Hematopoietic multipotent progenitor cell treated with erythropoietin and hydrocortisone succinate and interleukin-3 and kit ligand, for 6 days (in vitro differentiated cells): ENCODE measurements at places on chromosomes 13 and 19.
A peak's percentile ranks its signal among the peaks of the same experiment; 100 is the strongest.

DNA sequence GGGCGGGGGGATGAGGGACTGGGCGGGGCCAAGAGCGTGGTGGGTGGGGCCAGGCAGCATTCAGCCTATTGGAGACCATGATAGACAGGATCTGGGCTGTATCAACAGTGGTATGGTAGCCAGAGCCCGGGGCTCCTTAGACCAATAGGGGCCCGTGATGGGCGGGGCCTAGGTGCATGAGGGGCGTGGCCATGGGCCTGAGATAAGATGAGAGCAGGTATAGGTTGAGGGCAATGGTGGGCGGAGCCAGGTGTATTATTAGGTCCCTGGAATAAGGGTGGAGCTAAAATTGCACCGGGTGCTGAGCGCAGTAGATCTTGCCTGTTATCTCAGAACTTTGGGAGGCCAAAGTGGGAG lies 5.3 kb downstream of the ABCA7 start:
- peak; percentile 92 for DNase-seq

GRCh38 chr19:22595918-22596341 lies 38.2 kb upstream of the ZNF492 start:
- DNase-seq: no peak

GRCh38 chr13:113794086-113794485 lies 35.1 kb downstream of the TMEM255B start:
- no peak for DNase-seq

GRCh38 chr13:30406779-30407416 lies 15.4 kb upstream of the UBE2L5 start:
- no peak for DNase-seq

- DNase-seq: no peak
Observed at GRCh38 chr19:419721-420515, 11.0 kb upstream of the C2CD4C start.

GRCh38 chr19:10013834-10014618 lies 743 bp downstream of the RDH8 start:
- DNase-seq: no peak

DNA sequence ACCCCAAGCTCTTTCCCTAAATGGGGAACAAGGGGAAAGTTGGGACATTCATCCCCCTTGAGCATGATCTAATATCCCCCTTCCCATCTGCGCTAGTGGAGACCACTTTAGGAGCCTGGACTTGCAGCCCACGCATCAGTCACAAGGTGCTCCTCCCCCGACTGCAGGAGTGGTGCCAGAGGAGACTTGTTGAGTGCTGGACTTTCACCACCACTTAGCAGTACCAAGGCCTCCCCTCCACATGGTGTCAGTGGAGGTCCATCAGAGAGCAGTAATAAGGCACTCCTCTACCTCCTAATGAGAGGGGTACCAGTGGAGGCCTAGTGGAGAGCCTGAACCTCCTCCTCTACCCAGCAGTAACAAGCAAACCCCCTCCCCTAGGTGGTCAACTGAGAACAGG lies 22.5 kb downstream of the CAB39L start:
- DNase-seq: peak; percentile 55

DNA sequence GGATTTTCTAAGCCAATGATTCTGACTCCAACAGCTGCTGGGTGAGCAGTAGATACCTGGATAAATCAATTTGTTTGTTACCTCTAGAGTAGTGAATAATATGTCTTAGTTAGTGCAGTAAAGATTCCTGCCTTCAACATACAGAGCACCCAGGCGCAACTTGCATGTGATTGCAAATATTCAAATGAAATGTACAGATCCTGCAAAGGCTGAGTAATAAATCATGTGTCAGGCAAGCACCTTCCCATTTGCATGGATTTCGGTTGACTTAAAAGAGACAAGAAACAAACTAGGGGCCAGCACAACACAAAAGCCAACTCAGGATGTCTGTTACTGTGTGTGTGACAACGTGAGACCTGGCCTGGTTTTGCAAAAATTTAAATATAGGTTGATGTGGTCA lies 79.7 kb downstream of the TNFSF11 start:
- no peak for DNase-seq

DNA sequence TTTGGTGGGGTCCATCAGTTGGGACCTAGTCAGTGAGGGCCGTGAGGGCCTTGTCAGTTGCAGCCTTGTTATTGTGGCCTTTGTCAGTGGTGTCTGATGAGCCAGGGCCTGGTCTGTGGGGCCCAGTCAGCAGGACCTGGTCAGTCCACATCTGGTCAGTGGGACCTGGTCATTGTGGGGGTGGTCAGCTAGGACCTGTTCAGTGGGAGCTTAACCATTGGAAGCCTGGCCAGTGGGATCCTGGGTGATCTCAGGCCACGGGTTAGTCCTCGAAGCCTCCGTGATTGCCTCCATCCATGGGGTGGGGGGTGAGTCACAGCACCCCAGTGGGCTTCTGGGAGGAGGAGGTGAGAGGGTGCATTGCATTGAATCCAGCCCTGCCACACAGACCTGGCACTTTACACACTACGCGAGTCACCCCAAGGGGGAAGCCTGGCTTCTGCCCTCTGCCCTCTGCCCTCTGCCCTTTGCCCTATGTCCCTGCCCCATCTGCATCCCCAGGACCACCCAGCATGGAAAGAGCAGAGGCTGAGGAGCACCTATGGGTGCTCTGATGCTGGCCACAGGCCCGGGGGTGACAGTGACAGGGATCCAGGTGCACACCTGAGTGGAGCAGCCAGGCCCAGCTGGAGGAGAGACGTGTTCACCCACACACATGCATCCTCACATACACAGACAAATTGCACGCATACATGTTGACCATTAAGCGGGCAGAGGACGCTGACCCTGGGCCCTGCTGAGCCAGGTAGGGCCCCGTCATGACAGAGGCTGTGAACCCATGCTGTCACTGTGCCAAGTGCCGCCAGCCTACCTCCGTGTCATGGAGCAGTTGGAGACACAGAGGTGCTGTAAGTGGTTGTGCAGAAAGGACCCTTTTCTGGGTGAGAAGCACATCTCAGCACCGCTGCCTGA lies 59.8 kb upstream of the TPM4 start:
- DNase-seq: no peak

DNA sequence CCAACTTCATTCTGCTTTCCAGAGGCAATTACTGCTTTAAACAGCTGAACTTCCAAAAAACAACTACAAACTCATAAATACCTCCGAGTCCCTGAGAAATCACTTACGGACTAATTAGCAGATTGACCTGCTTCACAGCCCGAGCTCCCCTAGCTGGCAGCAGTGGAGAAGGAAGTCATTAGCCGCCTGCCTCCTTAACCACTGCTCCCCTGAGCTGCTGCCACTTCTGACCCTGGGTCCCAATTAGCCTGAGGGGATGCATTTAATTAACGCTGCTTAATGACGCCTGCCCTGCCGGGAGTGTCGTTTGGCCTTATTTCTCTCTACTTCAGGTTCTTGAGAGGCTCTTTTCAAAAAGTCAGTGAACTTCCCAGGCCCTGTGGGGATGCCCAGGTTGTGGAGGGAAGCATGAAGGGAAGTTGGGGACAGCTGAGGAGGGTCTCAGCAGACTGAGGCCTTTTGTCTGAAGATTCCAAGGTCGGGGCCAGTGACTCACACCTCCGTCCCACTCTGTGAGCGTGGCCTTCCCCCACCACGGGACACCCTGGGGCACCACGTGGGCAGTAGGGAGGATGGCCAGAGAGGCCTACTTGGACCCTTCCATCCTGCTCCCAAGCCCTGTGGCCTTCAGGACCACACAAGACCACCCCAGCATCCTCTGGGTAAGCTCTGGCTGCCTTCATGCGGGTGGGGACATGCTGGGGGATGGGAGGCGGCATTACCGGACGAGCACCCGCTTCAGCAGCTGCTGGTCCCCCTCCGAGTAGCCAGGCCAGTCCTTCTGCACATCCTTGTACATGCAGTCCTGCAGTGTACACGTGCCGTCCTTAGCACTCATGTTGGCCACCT lies 19.8 kb upstream of the ISYNA1 start:
- no peak for DNase-seq

DNA sequence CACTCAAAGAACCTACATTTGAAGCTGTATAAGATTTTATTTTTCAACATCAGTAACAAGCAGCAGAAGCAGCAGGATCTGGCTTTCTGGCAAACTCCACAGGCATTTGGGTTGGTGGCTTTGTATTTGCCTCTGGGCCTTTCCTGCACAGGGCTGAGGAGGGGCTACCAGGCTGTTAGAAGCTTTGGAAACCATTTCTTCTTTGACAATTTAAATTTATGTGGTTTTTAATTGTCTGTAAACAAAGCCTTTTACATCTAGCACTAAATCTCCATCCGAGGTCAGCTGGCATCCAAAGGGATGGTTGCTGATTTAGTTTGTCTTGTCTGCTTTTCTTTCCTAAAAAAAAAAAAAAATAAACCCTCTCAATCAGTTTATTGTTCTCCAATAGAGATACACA lies 127.5 kb upstream of the OBI1 start:
- DNase-seq: no peak
